ENCODE measurements at places on chromosomes 4 and X.

GRCh38 chr4:27819246-27819645, 958.6 kb downstream of the STIM2 start:
- H3K27me3 ChIP-seq, result no peaks in the 10 kb centered on the region
- no peak overlapping the region for H3K4me3 ChIP-seq
- H3K27ac ChIP-seq, result no peak overlapping the region
- no peaks in the 10 kb centered on the region for H3K4me1 ChIP-seq
- no peaks in the 10 kb centered on the region for H3K36me3 ChIP-seq
- no peak for DNase-seq

DNA sequence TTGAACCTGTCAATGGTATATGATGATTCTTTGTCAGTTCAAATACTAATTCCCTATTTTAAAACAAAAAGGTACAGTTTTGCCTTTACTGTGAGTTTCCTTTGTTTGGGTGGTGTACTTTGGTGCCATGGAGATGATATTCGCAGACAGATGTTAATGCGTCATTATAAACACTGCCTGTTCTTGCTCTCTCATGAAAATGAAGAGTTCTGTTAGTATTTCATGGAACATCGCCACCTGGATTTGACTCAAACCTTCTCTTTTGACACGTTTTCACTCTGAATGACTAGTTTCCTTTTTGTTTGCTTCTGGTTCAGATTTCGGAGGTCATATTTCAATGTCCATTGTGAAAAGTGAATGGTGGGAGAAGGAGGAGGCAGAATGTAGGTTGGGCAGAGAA, 6.9 kb upstream of the CTSO start:
- H3K4me1 ChIP-seq, result no peaks in the 10 kb centered on the region
- no peak overlapping the region for H3K4me3 ChIP-seq
- no peaks in the 10 kb centered on the region for H3K36me3 ChIP-seq
- H3K27me3 ChIP-seq, result no peaks in the 10 kb centered on the region
- DNase-seq, result no peak

DNA sequence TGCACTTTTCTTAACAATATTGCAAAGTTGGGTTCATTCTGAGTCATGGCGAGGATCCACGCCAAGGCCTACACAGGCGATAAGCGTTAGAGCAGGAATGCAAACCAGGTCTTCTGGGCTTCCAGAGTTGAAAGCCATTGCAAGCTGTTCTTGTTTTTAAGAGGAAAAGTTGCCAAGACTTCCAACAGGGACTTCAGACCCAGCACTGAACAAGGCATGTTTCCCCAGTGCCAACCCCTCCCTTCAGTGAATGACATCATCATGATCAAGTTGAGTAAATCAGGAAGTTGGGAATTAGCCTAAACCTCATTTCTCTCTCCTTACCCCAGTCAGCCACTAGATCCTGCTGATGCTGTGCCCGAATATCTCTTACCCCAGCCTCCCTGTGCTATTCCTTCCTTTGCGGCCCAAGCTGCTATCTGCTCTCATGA, 355.1 kb downstream of the HS3ST1 start:
- no peaks in the 10 kb centered on the region for H3K27me3 ChIP-seq
- no peaks in the 10 kb centered on the region for H3K4me1 ChIP-seq
- no peak overlapping the region for H3K4me3 ChIP-seq
- no peak overlapping the region for H3K27ac ChIP-seq
- no peak for DNase-seq

DNA sequence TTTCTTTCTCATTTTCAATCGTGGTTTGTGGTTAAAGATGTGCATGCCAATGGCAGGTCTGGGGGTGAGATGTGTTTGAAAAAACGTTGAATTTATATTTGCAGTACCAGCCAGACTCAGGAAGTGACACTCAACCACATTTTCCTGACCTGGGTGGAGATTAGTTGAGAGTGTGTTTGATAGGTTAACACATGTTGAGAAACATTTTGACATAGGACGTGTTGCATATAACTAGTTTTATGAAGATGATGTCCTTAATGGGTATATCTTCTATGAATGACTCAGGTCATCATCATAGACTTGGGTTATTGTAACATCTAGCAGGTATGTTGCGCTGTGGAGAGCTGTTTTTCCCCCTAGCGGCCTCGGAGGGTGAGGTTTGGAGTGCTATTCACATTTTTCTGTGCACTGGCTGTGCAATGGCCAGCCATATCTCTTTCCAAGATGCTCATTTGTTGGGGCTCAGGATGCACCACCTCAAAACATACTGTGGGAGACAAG, 21.7 kb upstream of the CD38 start:
- DNase-seq, result no peak
- no peaks in the 10 kb centered on the region for H3K36me3 ChIP-seq
- H3K4me1 ChIP-seq, result no peaks in the 10 kb centered on the region
- H3K27ac ChIP-seq, result no peak overlapping the region
- no peaks in the 10 kb centered on the region for H3K27me3 ChIP-seq

- H3K27ac ChIP-seq, result no peak overlapping the region
- no peaks in the 10 kb centered on the region for H3K27me3 ChIP-seq
- no peak for DNase-seq
- no peak overlapping the region for H3K4me3 ChIP-seq
These were observed 3.8 kb downstream of the TIMM17B start for GRCh38 chrX:48893556-48894348.

All from liver (tissue), 10 donors.